ENCODE measurements at places on chromosomes 11 and 22.

DNA sequence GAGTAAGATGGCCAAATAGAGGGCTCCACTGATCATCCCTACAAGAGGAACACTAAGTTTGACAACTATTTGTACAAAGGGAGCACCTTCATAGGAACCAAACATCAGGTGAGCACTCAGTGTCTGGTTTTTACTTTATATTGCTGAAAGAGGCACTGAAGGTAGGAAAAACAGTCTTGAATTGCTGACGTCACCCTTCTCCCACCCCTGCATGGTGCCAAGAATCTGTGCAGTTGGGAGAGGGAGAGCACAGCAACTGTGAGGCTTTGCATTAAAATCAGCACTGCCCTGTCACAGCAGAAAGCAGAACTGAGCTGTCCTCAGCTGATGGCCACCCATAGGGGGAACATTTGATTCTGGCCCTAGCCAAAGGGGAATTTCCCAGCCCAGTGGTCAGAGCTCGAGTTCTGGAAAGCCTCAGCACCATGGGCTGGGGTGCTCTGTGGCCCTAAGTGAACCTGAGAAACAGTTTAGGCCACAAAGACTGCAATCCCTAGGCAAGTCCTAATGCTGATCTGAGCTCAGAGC is 37.9 kb downstream of the PIWIL3 start:
- DNase-seq, result no peak

- DNase-seq, result no peak
Measured at GRCh38 chr22:45310331-45310976, 720 bp downstream of the FAM118A start.

DNA sequence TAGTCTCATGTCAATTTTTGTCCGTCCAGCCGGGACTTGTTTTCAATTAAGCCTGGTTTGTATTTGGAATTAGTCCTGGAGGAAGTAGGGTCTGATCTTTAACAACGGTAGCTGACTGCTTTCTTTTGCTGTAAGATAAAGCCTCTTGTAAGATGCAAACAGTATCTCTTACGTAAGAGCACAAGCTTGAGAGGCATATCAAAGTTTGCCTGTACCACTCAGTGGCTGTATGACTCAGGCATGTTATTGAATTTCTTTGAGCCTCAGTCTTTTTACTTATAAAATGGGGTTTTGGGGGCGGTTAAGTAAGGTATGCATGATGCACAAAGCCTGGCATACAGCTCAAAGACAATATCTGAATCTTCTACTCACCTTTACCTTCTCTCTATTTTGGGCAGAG is 198.4 kb upstream of the NARS2 start:
- no peak for DNase-seq

GRCh38 chr11:81916451-81916850 is 817.2 kb downstream of the FAM181B start:
- DNase-seq, result no peak

DNA sequence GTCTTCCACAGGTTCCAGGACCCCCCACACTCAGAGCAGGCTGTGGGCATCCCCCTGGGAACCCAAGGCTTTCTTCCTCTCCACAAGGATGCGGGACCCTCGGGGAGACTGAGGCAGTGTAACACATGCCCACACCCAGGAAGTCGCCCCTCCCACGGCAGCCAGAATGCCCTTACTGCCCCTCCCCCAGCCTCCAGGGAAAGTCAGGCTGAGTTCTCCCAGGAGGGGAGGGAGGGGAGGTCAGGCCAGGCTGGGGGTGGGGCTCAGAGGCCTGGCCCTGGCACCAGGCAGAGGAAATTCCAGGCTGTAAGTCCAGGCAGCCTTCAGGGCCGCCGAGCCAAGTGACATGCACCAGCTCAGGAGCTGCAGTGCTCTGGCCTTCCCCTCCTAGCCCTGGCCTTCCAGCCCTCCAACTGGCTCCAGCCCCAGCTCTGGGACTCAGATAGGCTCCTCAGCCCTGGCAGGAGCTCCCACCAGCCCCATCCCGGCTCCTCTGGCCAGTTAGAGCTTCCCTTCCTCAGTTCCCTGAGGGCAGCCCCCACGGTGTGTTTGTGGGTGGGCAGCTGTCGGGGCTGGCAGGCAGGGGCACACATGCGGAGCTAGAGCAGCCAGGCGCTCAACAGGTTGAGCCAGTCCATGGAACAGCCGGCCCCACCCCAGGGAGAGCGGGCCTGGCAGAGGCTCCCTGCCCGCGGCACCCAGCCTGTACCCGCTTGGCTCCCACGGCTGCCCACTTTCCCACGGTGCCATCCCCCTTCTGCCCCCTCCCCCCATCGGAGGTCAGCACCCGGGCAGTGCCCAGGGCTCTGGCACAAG is 3.6 kb downstream of the BCL9L start:
- no peak for DNase-seq

DNA sequence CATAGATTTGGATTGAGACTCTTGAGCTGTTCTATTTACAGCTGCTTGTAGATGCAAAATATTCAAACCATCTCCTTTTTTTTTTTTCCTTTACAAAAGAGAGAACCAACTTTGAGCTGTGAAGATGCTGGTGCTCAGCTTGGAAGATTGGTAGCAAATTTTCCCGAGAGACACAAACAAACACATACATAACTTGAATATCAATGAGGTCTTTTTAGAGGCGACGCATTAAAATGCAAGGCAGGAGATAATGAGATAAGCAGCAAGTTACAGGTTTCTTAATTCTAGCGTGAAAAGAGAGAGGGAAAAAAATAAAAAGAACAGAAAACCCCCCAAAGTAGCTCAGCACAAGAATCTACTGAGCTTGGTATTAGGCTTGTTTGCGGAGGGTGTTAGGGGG is 247.0 kb upstream of the SORL1-AS1 start:
- DNase-seq, result no peak

- no peak for DNase-seq
Measured at GRCh38 chr22:45090497-45090910, 73.2 kb upstream of the NUP50 start.

DNA sequence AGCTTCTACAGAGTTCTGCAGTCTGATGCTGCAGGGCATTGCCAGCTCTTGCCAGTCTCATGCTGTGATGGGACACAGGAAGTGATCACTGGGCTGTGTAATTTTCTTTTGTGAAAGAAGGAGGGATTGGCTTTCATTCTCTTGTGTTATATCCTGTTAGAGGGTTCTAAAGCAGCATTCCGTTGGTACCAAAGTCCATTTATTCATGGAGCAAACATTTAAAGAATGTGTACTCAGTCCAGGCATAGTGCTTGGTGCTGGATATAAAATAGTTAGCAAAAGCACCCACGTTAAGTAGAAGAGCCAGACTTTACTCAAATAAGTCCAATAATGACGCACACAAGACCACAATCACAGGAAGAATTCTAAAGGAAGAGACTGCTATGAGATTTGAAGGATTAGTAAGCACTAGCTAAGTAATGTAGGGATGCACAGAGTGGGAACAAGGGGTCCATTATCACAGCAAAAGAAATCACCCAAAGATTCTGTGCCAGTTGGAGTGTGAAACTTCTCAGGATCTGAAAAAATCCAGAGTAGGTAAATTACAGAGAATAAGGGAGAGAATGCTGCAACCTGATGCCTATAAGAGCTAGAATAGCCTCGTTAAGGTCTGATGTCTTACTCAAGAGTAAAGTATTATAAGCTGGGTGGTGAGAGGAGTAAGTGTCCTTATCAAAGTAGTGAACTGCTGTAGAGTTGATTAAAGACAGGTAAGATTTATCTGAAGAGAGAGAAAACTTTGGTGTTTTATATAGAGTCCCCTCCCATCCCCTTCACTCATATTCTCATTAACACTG is 728.3 kb downstream of the METTL15 start:
- DNase-seq, result no peak

- peak; percentile 16 for DNase-seq
Measured at GRCh38 chr11:64152841-64153691, 12.8 kb downstream of the MACROD1 start.

- no peak for DNase-seq
Measured at GRCh38 chr11:82832983-82833382, 67.2 kb downstream of the PRCP start.

DNA sequence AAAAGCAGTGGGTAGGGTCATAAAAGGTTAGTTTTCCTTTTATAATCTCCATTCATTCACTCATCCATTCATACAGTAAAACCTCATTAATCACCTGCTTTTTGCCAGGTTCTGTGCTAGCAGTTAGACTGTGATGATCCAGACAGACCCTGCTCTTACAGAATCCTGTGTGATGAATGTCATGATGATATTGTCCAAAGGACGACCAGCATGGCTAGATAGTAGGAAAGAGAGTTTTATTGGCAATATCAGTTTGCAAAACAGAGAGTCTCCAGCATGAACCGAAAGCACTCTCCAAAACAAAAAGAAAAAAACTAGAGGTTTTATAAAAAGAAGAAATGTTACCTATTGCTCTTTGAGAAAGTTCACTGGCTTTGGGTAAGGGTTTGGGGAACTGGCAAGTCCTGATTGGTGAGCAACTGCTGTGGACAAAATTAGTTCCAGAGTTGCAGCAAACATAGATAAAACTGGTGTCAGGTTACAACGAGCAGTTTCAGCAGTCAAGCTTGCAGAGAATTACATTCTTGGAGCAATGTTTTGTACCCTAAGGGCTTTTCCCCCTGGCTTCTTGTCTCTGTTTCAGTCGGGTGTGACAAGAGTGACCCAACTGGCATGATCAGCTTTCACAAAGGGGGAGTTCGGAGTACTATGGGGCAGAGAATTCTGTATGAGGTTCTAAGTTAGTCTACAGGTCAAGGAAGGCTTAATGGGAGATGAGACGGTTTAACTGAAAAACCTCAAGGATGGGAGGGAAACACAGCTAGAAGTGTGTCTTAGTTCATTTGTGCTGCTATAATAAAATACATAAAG is 58.3 kb downstream of the HSD17B12 start:
- no peak for DNase-seq

DNA sequence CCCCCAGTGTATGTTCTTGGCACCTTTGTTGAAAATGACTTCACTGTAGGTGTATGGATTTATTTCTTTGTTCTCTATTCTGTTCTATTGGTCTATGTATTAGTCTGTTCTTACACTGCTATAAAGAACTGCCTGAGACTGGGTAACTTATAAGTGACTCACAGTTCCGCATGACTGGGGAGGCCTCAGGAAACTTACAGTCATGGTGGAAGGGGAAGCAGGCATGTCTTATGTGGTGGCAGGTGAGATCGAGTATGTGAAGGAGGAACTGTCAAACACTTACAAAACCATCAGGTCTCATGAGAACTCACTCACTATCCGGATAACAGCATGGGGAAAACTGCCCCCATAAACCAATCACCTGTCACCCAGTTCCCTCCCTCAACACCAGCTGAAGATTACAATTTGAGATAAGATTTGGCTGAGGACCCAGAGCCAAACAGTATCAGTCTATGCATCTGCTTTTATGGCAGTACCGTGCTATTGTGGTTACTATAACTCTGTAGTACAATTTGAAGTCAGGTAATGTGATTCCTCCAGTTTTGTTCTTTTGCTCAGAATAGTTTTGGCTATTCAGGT is 836.2 kb downstream of the DLG2 start:
- no peak for DNase-seq

- DNase-seq, result no peak
Measured at GRCh38 chr22:23062616-23063538, 7.4 kb upstream of the GNAZ start.

DNA sequence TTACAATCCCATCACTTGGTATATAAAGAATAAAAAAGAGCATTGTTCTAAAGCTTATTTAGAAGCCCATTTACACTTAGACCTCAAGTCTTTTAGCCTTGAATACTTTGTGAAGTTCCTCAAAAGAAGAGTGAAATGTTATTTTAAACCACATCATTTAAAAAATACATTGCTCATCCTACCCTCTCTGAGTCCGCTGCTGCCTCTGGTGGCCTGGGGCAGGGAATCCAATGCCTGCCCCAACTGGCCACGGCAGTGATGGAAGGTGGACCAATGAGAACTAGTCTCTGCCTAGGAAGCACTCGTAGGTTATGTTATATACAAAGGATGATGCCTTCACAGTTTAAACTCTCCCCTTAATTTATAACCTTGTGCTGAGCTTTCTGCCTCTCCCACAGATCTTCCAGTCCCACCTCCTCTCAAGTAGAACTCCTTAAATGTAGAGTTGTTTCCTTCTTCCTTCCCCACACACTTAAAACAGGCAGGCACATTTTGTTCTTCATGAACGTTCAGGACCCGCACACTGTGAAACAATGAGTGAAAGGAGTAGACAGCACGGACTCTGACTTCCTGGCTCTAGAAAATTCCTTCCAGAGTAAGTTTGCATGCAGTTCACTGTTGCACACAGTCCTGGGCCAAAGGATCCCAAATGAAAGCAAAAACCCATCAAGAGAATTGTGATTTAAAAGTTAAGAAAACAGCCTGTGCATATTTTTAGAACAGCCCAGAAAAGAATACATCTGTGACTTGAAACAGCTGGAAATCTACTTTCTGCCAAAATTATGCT is 167.8 kb downstream of the RRAS2 start:
- DNase-seq, result no peak

GRCh38 chr11:62497132-62497801 is 49.3 kb downstream of the AHNAK start:
- DNase-seq, result no peak

- no peak for DNase-seq
Measured at GRCh38 chr11:75151346-75152047, 590 bp downstream of the SLCO2B1 start.

GRCh38 chr11:121248496-121248895 is 44.1 kb upstream of the SC5D start:
- DNase-seq, result no peak

DNA sequence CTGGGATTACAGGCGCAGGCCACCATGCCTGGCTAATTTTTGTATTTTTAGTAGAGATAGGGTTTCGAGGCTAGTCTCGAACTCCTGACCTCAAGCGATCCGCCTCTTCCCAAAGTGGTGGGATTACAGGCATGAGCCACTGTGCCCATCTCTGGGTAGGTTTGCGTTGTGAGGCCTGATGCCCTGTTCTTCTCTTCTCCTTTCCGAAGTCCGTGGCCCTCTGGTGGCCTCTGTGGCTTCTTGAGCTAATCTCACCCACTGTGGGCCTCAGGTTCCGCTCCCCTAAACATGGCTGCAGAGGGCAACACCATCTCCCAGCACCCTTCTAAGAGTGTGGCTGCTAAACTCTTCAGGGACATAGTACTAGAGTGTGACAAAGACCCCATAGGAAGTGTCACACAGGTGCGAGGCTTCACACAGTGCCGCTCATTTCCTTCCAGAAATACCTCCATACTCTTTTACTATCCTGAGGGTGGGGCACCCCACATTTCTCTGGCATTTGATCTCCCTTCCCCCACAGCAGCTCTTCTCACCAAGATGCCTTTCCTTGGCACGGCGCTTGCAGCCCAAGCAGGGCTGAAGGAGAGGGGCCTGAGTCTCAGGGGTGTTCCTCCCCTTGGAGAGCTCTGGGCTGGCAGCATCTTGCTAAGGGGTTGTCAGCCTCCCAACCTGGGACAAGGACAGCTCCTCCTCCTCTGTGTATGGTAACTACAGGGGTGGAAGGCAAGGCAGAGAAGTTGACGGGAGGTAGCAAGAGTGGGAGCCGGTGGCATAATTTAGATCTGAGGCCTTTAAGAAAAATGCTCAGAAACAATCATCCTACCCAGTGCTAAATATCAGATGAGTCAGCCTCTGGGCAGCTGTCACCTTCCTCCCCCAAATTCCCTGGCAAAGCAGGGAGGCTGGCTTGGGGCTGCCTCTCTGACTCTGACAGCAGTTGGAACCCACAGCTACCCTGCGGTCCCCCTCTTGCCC is 6.1 kb downstream of the THY1 start:
- DNase-seq, result no peak

GRCh38 chr11:18314784-18315523 is 7.0 kb downstream of the HPS5 start:
- DNase-seq, result no peak
